T-helper 2 cell treated with Interferon-gamma antibody and Interleukin-4, amounts not matched to agents 100 ng/mL and 5 ng/mL, for 36 hours (primary cell): ENCODE measurements at places on chromosomes 2 and 18. TPM values are rescaled to one million over a fixed set of nuclear protein-coding genes. Genes with fewer than 3 reads are reported as not detected.

The ANKRD30BL gene
- not detected in 2 replicates for total RNA-seq

The LYG1 gene
- total RNA-seq = 2.1 and 2.4 TPM in 2 replicates

The DGUOK gene
- total RNA-seq = 63.9 and 65.6 TPM in 2 replicates

The REG3G gene
- total RNA-seq = not detected in 2 replicates

The ZDBF2 gene
- total RNA-seq = 6.9 and 7.5 TPM in 2 replicates

The SIX2 gene
- total RNA-seq = not detected in 2 replicates

The POTEI gene
- total RNA-seq = not detected in 2 replicates

The ASIC4 gene
- total RNA-seq = 0.05 and 0.16 TPM in 2 replicates

The LRATD1 gene
- not detected in 2 replicates for total RNA-seq

The PARD3B gene
- total RNA-seq = 1.6 and 1.7 TPM in 2 replicates

The GCKR gene
- not detected in 2 replicates for total RNA-seq

The RAB6C gene
- total RNA-seq = not detected in 2 replicates

The IL1R2 gene
- total RNA-seq = not detected in 2 replicates

The CASP8 gene
- total RNA-seq = 79.1 and 79.4 TPM in 2 replicates

The AOX1 gene
- 0.20 TPM in 1 of 2 replicates, not detected in the other for total RNA-seq

The PSMA8 gene
- total RNA-seq = 1.6 and 1.7 TPM in 2 replicates

The FEV gene
- not detected in 2 replicates for total RNA-seq

The OTOF gene
- total RNA-seq = 12.1 TPM in 2 replicates

The ATP6V1B1 gene
- total RNA-seq = not detected in 2 replicates

The TWIST2 gene
- total RNA-seq = not detected in 2 replicates

The INHBB gene
- 0.09 TPM in 1 of 2 replicates, not detected in the other for total RNA-seq

The LHCGR gene
- total RNA-seq = not detected in 2 replicates

The RAB6D gene
- total RNA-seq = not detected in 2 replicates
